ENCODE measurements at places on chromosomes 11 and 22.

DNA sequence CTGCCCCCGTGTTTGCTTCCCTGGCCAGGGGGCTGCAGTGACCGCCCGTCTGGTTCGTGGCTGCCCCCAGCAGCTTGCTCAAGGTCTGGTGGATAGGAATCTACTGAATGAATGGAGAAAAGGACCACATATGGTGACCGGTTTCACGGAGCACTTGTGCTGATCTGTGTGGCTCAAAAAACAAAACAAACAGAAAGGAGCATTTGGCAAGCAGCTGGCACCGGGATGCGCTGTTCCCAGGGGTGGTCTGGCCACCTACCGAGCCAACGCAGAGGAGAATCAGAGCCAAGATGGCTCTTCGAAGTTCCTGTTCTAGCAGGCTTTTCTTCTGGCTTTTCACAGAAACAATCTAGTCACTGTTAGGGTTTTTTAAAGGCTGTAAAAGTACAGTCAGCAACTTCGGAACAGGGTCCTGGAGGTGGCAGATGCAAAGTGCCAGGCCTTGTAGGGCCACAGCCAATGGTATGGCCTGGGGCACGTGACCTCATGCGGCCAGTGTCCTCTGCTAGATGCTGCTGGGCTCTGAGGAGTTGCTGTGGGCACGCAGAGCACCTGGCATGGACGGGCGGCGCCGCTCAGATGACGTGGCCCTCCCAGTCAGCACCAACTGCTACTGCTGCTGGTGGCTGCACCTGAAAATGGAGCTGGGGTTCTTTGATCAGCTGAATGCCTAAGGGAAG is 27.3 kb upstream of the PACSIN2 start:
- H3K36me3 ChIP-seq, result no peaks in the 10 kb centered on the region
- no peaks in the 10 kb centered on the region for H3K27me3 ChIP-seq
- no peak for DNase-seq
- H3K4me3 ChIP-seq, result no peak overlapping the region
- H3K4me1 ChIP-seq, result no peaks in the 10 kb centered on the region
- no peak overlapping the region for H3K27ac ChIP-seq

- peaks cover 26% of the 10 kb centered on the region for H3K4me1 ChIP-seq
- no peak overlapping the region for H3K27ac ChIP-seq
- H3K27me3 ChIP-seq, result peaks cover 4% of the 10 kb centered on the region
- no peaks in the 10 kb centered on the region for H3K36me3 ChIP-seq
- H3K4me3 ChIP-seq, result no peak overlapping the region
- DNase-seq, result no peak
Measured at GRCh38 chr11:61491736-61492395, 16.7 kb upstream of the LRRC10B start.

GRCh38 chr11:2167141-2168045 is 4.2 kb downstream of the TH start:
- peaks cover 28% of the 10 kb centered on the region for H3K27me3 ChIP-seq
- no peak overlapping the region for H3K4me3 ChIP-seq
- H3K4me1 ChIP-seq, result peaks cover 13% of the 10 kb centered on the region
- DNase-seq, result no peak
- no peaks in the 10 kb centered on the region for H3K36me3 ChIP-seq
- no peak overlapping the region for H3K27ac ChIP-seq

DNA sequence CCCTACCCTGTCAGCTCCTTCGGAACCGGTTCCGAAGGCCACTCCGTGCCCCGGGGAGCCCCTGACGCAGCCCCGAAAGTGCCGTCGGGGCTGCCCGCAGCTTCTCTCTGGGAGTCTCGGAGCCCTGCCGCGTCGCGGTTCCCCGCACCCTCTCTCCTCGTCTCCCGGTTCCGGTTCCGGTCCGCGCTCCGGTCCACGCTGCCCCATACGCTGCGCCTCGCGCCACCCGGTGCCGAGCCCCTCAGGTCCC is 618 bp downstream of the MTA2 start:
- DNase-seq, result no peak
- H3K27me3 ChIP-seq, result no peaks in the 10 kb centered on the region
- H3K27ac ChIP-seq, result peak overlapping the region; percentile 96
- peak overlapping the region; percentile 95 for H3K4me3 ChIP-seq

DNA sequence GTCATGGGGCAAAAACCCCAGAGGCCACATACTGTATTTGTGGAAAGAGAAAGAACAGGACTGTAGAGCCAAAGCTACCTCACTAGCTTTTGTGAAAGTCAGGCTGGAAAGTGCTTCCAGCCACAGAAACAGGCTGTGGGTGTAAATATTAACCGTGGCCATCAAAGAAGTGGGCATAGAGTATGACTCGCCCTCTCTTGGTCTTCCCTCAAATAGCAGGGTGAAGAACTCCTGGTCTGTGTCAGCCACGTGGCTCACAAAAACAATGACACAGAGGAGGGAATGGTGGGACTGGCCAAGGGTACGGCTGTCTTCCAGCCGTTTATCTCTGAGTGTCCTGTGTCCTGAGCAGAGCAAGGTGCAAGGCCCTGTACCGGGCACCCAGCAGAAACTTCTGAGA is 37.6 kb upstream of the UBASH3B start:
- H3K27ac ChIP-seq, result no peak overlapping the region
- no peak overlapping the region for H3K4me3 ChIP-seq
- DNase-seq, result no peak
- H3K27me3 ChIP-seq, result no peaks in the 10 kb centered on the region
- H3K4me1 ChIP-seq, result no peaks in the 10 kb centered on the region
- no peaks in the 10 kb centered on the region for H3K36me3 ChIP-seq

GRCh38 chr11:45267652-45268299 is 18.4 kb downstream of the SYT13 start:
- H3K27me3 ChIP-seq, result peaks cover 38% of the 10 kb centered on the region
- H3K4me1 ChIP-seq, result no peaks in the 10 kb centered on the region
- no peak overlapping the region for H3K4me3 ChIP-seq
- DNase-seq, result no peak

DNA sequence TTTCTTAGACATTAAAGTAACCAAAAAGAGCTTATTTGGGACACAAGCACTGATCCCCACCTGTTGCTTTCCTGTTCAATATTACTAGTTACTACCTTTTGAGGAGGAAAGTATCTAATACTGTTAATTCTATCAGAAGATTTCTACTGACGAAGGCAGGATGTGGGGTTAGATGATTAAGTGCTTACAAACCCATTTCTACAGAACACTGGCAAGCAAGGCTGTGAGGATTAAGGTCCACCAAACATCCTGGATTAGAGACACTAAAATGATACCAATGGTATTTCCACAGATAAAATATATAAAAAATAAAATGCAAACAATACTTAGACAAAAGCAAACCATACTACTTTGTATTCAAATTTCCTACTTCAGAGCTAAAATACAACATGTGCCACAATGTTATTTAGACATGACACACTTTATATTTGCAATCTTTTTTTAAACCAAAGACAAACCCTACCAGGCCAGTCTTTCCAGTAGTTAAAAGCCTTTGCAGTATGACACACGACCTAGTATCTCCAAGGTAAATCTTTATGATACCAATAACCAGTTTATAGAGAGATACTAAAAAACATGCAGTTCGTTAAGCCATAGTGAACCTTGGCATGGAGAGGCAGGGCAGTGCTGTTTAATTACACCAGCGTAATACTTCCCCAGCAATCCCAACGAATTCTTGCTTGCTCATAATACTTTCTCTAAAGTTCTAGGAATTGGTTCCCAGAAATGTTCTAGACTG is 71.2 kb upstream of the TP53AIP1 start:
- peaks cover 9% of the 10 kb centered on the region for H3K4me1 ChIP-seq
- DNase-seq, result peak; percentile 18
- no peaks in the 10 kb centered on the region for H3K36me3 ChIP-seq

DNA sequence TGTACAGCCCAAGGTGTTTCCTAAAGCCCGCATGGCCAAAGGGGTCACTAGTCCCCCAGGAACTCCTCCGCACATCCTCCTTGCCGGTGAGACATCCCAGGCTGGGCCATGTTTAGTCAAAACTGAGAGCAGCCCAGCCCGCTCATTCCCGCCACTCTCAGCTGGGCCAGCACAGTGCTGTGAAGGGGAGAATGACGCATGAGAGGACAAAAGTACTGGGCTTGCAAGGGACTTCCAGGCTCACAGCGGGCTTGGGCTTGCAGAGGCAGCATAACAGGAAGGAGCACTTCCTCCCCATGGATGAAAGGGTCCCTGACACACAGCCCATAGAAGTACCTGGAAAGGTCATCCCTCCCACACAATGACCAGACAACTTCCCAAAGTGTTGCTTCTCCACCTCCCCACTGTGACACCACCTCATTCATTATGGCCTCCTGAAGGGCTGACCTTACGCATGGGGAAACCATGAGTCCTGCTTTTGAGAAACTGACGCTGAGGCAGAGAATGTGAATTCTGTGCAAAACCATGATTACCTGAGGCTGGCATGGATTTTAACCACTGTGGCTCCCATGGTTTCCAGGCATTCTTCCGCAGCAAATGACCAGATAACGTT is 19.1 kb downstream of the ETS1 start:
- H3K4me3 ChIP-seq, result no peak overlapping the region
- H3K27ac ChIP-seq, result no peak overlapping the region
- no peaks in the 10 kb centered on the region for H3K36me3 ChIP-seq
- H3K4me1 ChIP-seq, result peaks cover 9% of the 10 kb centered on the region
- DNase-seq, result peak; percentile 53

All from stomach (tissue), 19 donors.